ENCODE measurements at places on chromosomes 16 and 17. TPM values are rescaled to one million over a fixed set of nuclear protein-coding genes. Genes with fewer than 3 reads are reported as not detected.

DNA sequence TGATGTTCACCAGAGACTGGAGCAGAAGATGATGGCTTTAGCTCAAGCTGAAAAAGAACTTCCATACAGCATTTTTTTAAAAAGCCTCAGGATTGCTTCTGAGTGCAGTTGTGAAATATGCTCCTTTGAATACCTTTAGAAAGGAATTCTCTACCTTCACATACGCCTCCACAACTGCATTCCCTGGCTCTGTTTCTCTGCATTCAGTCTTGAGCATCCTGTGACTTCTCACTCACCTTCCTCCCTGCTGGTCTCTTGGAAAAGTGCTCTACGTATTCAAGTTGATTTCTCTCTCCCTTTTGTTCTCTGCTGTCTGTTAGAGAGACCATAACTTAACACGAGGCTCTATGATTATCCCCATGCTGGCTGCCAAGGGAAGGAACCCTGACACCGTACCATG, 34.5 kb downstream of the HS3ST2 start:
- no peaks in the 10 kb centered on the region for H3K4me1 ChIP-seq
- H3K27ac ChIP-seq: no peak overlapping the region
- H3K36me3 ChIP-seq: no peaks in the 10 kb centered on the region
- no peak for DNase-seq
- H3K4me3 ChIP-seq: no peak overlapping the region

DNA sequence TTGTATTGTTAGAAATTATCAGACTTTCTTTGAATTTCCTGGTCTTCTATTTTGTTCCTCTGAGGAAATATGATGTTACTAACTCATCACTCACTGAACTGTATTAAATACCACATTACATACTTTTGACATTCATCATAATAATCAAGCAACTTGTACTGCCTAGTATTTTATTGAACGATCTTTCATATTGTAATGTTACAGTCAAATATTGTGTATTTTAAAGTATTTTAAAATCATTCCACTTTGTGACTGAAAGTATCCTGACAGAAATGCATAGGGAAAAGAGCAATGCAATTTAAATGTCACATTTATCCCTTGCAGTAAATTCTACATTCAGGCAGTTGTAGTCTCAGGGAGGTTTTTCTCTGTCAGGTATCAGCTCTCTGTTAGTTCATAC, 1557.4 kb downstream of the CDH8 start:
- no peak for DNase-seq
- no peaks in the 10 kb centered on the region for H3K27me3 ChIP-seq
- H3K4me1 ChIP-seq: no peaks in the 10 kb centered on the region
- no peaks in the 10 kb centered on the region for H3K36me3 ChIP-seq
- H3K27ac ChIP-seq: no peak overlapping the region
- H3K4me3 ChIP-seq: no peak overlapping the region

RFFL gene
- 15.0 TPM for polyA plus RNA-seq

PRAC2 gene
- polyA plus RNA-seq: 17.5 TPM

CFAP97D1 gene
- polyA plus RNA-seq: not detected

GPR139 gene
- not detected for polyA plus RNA-seq

GRCh38 chr17:42405963-42406495, 17.0 kb downstream of the CAVIN1 start:
- peak overlapping the region; percentile 92 for H3K27ac ChIP-seq
- H3K4me3 ChIP-seq: no peak overlapping the region
- peaks cover 4% of the 10 kb centered on the region for H3K36me3 ChIP-seq
- peaks cover 90% of the 10 kb centered on the region for H3K4me1 ChIP-seq
- peak; percentile 94 for DNase-seq

SULT1A1 gene
- polyA plus RNA-seq: 283 TPM

DNA sequence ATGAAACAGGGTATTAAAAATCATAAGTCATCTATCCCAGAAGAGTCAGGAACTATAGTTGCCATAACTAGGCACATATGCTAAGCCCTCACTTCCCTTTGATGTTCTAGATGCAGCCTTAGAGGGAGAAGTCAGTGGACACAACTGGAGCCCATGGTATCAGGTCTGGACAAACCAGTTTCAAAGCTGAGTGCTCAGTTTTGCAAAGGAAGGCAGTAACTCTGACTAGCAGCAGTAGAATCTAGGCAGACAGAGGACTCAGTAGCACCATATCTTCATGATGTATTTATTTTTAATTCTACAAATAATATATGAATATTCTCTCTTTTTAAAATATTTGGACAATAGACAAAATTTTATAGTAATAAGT, 11.7 kb upstream of the FAM20A start:
- no peaks in the 10 kb centered on the region for H3K27me3 ChIP-seq
- DNase-seq: no peak
- H3K36me3 ChIP-seq: no peaks in the 10 kb centered on the region
- H3K4me3 ChIP-seq: no peak overlapping the region
- no peak overlapping the region for H3K27ac ChIP-seq

FOXC2 gene
- polyA plus RNA-seq: 0.25 TPM

- peak; percentile 83 for DNase-seq
- H3K4me1 ChIP-seq: peaks cover 65% of the 10 kb centered on the region
- H3K27ac ChIP-seq: peak overlapping the region; percentile 76
- no peaks in the 10 kb centered on the region for H3K36me3 ChIP-seq
Observed at GRCh38 chr17:59425085-59425931, 93.9 kb downstream of the YPEL2 start.

HS3ST2 gene
- polyA plus RNA-seq: 0.20 TPM

DNA sequence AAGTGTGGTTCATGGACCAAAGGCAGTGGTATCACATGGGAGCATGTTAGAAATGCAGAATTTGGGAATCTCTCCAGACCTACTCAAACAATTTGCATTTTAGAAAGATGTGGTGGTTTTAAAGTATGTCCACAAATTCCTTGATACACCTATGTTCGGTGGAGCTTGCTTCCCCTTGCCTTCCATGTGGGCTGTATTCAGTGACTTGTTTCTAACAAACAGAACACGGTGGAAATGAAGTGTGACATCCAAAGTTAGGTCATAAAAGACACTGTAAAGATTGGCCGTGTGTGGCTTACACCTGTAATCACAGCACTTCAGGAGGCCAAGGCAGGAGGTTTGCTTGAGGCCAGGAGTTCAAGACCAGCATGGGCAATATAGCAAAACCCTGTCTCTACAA, 16.7 kb downstream of the COQ7 start:
- H3K4me1 ChIP-seq: no peaks in the 10 kb centered on the region
- H3K27ac ChIP-seq: no peak overlapping the region
- peaks cover 27% of the 10 kb centered on the region for H3K36me3 ChIP-seq
- H3K27me3 ChIP-seq: no peaks in the 10 kb centered on the region
- no peak overlapping the region for H3K4me3 ChIP-seq
- no peak for DNase-seq

PHKB gene
- 24.6 TPM for polyA plus RNA-seq

GRCh38 chr16:11100239-11100750, 155.7 kb downstream of the SOCS1 start:
- H3K36me3 ChIP-seq: no peaks in the 10 kb centered on the region
- H3K4me1 ChIP-seq: no peaks in the 10 kb centered on the region
- peak; percentile 92 for DNase-seq
- H3K27me3 ChIP-seq: no peaks in the 10 kb centered on the region
- no peak overlapping the region for H3K4me3 ChIP-seq

- peak; percentile 92 for DNase-seq
- H3K27ac ChIP-seq: peak overlapping the region; percentile 96
- peaks cover 66% of the 10 kb centered on the region for H3K4me1 ChIP-seq
- H3K4me3 ChIP-seq: peak overlapping the region; percentile 19
- H3K36me3 ChIP-seq: peaks cover 10% of the 10 kb centered on the region
- no peaks in the 10 kb centered on the region for H3K27me3 ChIP-seq
Observed at GRCh38 chr17:48052956-48053757, 5.0 kb downstream of the NFE2L1 start.

- peaks cover 5% of the 10 kb centered on the region for H3K36me3 ChIP-seq
- no peak overlapping the region for H3K27ac ChIP-seq
- no peak for DNase-seq
- H3K4me1 ChIP-seq: peaks cover 65% of the 10 kb centered on the region
Observed at GRCh38 chr17:48834973-48835372, 4.1 kb downstream of the CALCOCO2 start.

- no peak for DNase-seq
- H3K27ac ChIP-seq: no peak overlapping the region
- no peaks in the 10 kb centered on the region for H3K36me3 ChIP-seq
- H3K27me3 ChIP-seq: no peaks in the 10 kb centered on the region
- no peaks in the 10 kb centered on the region for H3K4me1 ChIP-seq
- no peak overlapping the region for H3K4me3 ChIP-seq
Observed at GRCh38 chr17:71727292-71727691, 393.5 kb upstream of the SOX9 start.

SMIM5 gene
- 6.0 TPM for polyA plus RNA-seq

WFDC1 gene
- 3.7 TPM for polyA plus RNA-seq

C1QL1 gene
- polyA plus RNA-seq: 2.0 TPM

DNA sequence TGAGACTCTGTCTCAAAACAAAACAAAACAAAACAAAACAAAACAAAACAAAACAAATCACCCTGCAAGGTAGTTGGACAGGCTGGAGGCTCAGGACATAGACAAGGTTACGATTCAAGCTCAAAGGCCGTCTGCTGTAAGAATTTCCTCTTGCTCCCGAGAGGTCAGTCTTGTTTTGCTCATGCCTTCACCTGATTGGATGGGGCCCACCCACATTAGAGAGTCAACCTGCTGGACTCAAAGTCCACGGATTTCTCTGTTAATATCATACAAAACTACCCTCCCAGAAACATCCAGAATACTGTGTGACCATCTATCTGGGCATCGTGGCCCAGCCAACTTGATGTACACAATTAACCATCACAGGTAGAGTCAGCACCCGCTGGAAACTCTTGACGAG, 330.0 kb upstream of the EEF2KMT start:
- no peak for DNase-seq
- no peaks in the 10 kb centered on the region for H3K4me1 ChIP-seq
- H3K27ac ChIP-seq: no peak overlapping the region

- H3K27me3 ChIP-seq: no peaks in the 10 kb centered on the region
- no peak overlapping the region for H3K27ac ChIP-seq
- DNase-seq: no peak
- no peaks in the 10 kb centered on the region for H3K36me3 ChIP-seq
- H3K4me1 ChIP-seq: no peaks in the 10 kb centered on the region
Observed at GRCh38 chr17:67011527-67012175, 32.7 kb upstream of the CACNG1 start.

Measured in sigmoid colon (tissue), 7 donors.